ENCODE measurements at places on chromosomes 6 and 20.

GRCh38 chr20:63329331-63330083 is 31.6 kb downstream of the CHRNA4 start:
- no peak for DNase-seq

DNA sequence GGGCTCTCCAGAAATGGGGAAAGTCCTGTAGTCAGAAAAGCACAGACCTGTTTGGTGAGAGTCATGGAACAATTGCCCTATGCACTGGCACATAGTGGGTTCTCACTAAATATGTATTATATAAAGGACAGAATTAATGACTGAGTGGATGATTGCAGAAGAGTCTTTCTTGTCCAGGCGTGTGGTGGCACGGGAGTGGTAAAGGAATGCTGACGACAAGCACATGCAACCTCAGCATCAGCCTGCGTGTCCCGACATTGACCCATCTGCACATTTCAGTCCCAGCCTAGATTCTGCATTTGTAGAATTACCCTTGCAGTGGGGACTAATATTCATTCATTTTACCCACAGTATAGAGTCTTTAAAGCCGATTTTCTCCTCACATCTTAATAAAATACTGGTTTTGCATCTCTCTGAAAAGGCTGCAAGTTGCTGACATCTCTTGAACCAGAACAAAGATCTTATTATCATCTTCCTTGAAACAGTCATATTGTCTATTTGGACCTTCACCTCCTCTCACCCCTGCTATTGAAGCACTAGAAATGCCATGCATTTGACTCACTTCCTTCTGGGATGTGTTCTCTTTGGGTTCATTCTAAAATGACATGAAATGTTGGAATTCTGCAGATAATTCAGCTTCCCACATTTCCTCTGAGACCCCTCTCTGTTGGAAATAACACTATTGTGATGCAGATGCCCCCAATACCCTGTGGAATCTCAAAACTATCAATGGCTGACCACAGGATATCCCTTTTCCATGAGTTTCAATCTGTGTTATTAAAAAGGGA is 883.6 kb upstream of the FLRT3 start:
- peak; percentile 60 for DNase-seq

GRCh38 chr20:20491110-20491783 is 123.3 kb downstream of the INSM1 start:
- DNase-seq = no peak

GRCh38 chr20:44288252-44288651 is 22.8 kb downstream of the FITM2 start:
- DNase-seq = no peak

DNA sequence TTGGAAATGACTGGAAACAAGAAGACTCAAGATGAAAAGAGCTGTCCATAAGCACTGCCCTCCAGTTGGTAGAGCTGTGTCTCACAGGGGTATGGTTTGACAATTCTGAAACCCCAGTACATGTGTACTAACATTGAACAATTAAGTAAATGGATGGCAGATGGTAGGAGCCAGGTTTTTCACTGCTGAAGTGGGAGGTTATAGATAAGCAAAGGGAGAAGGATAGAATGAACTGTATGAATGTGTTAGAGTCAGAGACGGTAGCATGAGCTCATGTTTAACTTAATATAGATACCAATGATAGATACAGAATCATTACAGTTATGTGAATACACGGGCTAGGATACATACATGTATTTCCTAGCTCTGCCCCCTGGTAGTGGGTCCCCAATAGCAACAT is 95.0 kb upstream of the SIRPA start:
- DNase-seq = no peak

- DNase-seq = no peak
Observed at GRCh38 chr6:11462742-11463397, 74.7 kb upstream of the TMEM170B start.

GRCh38 chr6:100627911-100628758 is 163.4 kb upstream of the SIM1 start:
- no peak for DNase-seq

DNA sequence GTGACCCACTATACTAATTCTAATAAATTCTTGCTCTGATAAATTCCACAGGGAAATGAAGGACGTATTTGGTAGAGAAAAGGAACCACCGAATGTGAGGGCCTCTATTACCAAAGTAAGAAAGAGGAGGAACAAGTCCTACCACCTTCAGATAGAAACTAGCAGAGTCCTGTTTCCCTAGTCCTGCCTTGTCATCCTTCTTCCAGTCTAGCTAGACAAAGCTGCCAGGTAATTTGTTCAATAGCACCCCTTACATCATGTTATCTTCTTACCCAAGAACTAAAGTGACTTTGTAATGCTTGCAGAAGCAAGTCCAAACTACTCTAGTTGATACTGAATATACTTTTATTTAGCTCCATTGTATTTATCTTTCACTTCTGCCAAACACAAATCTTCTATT is 29.3 kb upstream of the FAM83B start:
- no peak for DNase-seq

DNA sequence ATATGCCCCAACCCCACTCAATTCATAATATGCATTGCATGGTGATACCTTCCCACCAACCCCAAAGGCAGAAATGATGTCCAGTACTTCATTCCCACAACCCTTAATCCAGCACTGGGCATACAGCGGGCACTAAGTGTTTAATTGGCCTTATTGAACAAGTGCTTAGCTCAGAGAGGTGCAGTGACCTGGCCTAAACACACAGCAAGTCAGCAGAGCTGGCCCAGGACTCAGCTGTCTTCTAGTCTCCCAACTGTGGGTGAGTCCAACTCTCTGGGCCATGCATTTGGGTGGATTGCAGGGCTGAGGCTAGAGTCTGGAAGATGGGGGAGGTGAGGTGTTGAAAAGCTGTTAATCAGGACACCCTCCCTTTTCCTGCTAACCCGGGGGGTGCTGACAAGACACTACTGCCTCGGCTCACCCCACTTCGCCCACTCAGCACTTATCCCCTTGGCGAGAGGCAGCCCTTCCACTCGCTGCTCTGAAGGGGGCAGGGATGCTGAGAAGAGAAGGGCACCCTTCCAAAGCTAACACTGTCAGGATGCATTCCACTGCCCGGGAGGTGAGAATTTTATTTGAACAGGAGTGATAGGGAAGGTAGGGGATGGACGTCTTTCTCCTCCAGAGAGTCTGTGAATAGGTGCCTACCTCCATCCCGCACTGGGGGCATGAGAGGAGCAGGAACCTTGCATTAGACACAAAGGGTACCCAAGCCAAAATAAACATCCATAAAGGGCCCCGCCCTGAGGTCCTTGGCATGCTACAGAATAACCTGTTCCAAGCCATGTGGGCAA is 14.2 kb downstream of the KCNK5 start:
- DNase-seq = no peak

GRCh38 chr6:158910484-158911440 is 89.2 kb downstream of the RSPH3 start:
- no peak for DNase-seq

- DNase-seq = no peak
Observed at GRCh38 chr6:53582963-53583362, 38.1 kb upstream of the GCLC start.

DNA sequence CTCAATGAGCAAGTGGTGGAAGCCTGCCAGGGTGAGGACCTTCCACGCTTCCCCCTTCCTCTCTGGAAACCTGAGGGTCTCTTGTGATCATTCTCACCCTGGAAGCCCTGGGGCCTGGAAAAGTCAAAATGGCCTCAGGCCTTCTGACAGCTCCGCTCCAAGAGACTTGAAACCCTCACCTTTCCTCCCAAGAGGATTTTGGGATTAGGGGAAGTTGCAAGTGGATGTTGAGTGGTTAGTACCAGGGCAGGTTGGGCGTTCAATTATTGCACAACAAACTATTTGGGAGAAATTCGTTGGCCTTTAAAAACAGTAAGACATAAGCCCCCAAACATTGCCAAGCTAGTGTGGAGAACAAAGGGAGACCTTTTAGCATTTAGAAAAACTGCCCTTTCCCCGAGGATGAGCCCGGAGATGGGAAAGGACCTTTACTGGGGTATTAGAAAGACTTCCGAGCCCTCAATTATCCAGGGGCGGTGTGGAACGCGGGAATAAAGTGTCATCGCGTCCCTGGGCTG is 4.7 kb downstream of the NKX2-2 start:
- DNase-seq = no peak

- peak; percentile 94 for DNase-seq
Observed at GRCh38 chr6:136669299-136669699, 119.1 kb upstream of the MAP7 start.

DNA sequence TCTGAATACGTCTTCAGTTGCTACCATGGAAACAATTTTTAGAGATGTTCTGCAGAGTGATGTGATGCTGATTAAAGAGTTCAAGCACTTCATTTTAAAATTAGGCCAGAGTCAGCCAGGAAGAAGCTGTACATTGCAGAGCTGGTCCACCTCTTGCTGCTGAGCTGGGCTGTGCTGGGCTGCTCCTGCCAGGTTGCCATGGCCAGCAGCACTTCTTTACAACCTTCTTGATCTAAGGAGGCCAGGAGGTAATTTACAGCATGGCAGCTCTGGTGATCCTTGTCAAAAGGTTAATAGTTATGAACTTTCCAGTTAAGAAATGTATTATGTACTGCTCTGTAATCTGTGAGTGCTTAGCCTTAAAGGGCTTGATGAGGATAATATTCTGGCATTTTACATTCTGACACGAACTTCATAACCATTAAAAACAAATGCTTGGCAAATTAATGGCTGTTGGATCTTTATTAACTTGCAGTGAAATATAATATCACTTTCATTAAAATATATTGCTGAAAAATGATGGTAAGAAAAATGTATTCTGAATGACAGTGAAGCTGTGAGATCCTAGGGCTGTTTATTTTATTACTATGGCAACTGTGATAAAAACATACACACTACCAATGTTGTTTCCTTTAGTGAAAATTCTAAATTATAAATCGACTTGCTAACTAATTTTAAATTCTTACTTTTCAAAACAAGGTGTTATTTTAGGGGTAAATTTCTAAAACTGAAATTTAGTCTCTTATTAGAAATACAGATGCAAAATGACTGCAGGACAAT is 259.7 kb downstream of the RFPL4B start:
- DNase-seq = no peak

DNA sequence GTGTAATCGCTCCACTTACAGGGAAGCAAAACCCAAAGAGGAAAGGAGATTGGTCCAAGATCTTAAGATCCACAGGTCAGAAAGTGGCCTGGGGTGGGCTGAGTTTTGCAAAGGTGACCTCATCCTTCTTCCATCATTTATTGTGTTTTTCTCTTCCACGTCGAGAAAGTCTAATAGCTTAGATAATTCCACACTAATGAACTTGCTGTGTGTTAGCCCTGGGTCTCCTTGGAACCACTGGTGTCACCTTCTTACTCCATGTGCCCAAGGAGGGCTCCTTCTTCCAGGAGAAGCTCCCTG is 1.7 kb downstream of the SLC13A3 start:
- no peak for DNase-seq

- DNase-seq = peak; percentile 15
Observed at GRCh38 chr20:6818033-6818808, 50.7 kb downstream of the BMP2 start.

GRCh38 chr20:17735206-17735804 is 35.5 kb downstream of the BANF2 start:
- peak; percentile 89 for DNase-seq

DNA sequence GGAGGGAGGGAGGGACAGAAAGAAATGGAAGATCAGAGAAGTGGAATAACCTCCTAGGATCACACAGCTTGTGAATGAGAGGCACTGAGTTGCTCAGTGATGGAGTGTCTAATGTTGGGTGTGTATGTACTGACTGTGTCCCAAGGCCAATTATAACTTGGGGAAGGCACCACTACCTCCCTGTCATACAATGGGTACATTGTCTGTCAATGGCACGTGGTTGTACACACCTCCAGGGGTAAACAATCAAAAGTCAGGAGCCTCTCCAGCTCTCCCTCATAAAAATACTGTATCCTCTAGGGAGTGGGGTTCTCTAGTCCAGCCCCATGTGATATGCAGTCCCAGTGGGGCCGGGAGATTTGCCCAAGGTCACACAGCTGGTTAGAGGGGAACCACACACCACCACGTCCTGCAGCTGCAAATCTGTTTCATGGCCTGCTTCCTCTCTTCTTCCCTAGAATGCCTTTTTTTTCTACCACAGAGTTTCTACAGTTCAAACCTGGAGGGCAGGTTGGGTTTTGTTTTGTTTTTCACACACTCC is 112.5 kb downstream of the SNX5 start:
- peak; percentile 98 for DNase-seq

DNA sequence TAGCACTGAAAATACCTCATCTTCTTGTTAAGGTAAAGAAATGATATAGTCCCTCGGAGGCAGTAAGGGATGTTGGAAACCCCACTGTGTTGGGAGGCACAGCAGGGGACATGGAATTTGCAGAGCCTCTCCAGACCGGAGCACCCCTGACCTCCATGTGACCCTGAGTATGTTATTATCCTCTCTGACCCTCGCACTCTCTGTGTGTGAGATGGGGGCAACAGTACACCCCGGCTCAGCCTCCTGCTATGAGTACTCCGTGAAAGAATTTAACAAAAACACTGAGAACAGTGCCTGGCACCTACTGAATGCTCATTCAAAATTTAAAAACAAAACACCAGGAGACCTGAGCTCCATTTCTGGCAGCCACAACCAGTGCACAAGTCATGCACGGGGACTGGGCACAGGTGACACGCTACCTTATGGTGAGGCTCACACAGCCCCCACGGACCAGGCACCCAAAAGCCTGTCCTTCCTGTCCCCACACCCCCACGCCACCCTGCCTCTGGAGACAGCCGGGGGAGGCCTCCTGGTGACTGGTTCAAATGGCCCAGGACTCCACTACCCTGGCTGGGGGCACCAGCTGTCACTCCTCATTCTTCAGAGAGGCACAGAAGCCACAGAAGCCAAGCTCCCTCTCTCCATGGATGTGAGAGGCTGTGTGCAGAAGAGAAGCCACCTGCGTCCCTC is 6.1 kb downstream of the NINL start:
- no peak for DNase-seq

- no peak for DNase-seq
Observed at GRCh38 chr6:81063891-81064290, 688.6 kb downstream of the TENT5A start.

GRCh38 chr6:37831457-37831856 is 11.9 kb downstream of the ZFAND3 start:
- no peak for DNase-seq

GRCh38 chr6:163391985-163392384 is 22.5 kb upstream of the QKI start:
- DNase-seq = peak; percentile 55

GRCh38 chr20:14845199-14846160 is 508.1 kb upstream of the FLRT3 start:
- no peak for DNase-seq

DNA sequence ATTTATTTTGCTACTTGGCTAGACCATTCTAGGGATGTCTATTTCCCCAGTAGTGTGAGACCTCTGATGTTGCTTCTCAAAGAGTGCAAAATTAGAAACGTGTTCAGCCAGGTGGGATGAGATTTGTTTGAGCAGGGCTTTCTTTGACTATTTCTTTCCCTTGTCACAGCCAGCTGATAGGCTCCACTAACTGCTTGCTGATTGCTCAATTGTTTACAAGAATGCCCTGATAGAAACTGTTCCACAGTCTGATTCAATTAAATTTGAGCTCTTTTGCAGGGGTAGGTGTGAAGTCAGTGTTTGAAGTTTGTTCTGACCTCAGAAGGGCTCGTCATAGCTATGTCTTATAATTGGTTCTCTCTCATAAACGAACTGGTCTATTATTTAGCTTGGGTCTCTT is 220.5 kb downstream of the FNDC1 start:
- no peak for DNase-seq
